ENCODE measurements at places on chromosomes 2 and 18.

GRCh38 chr18:6624271-6624660, 105.2 kb upstream of the ARHGAP28 start:
- no peak overlapping the region for H3K27ac ChIP-seq
- H3K36me3 ChIP-seq: no peaks in the 10 kb centered on the region
- no peak overlapping the region for H3K4me3 ChIP-seq
- no peaks in the 10 kb centered on the region for H3K4me1 ChIP-seq
- no peaks in the 10 kb centered on the region for H3K27me3 ChIP-seq

DNA sequence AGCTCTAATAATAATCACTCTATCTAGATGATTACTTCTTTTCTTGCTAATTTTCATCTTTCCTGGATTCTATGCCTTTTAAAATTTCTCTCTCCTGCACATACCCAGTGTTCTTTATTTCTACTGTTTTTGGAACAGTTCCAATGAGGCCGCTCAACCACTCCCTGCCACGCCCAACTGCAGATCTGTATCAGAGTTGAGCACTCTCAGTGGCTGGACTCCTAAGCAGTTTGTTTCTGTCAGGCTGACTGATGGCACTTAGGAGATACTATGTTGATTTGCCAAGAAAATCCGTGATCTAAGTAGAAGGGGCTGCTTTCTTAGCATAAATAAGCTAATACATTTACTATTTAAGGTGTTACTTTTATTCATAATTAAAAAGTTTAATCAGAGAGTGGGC, 192.8 kb downstream of the ARHGAP15 start:
- no peaks in the 10 kb centered on the region for H3K27me3 ChIP-seq
- peaks cover 50% of the 10 kb centered on the region for H3K36me3 ChIP-seq
- H3K4me3 ChIP-seq: no peak overlapping the region
- DNase-seq: no peak

GRCh38 chr2:121689356-121689755, 40.1 kb upstream of the CLASP1 start:
- H3K27me3 ChIP-seq: no peaks in the 10 kb centered on the region
- no peak for DNase-seq
- H3K27ac ChIP-seq: no peak overlapping the region
- H3K4me3 ChIP-seq: no peak overlapping the region
- no peaks in the 10 kb centered on the region for H3K36me3 ChIP-seq

DNA sequence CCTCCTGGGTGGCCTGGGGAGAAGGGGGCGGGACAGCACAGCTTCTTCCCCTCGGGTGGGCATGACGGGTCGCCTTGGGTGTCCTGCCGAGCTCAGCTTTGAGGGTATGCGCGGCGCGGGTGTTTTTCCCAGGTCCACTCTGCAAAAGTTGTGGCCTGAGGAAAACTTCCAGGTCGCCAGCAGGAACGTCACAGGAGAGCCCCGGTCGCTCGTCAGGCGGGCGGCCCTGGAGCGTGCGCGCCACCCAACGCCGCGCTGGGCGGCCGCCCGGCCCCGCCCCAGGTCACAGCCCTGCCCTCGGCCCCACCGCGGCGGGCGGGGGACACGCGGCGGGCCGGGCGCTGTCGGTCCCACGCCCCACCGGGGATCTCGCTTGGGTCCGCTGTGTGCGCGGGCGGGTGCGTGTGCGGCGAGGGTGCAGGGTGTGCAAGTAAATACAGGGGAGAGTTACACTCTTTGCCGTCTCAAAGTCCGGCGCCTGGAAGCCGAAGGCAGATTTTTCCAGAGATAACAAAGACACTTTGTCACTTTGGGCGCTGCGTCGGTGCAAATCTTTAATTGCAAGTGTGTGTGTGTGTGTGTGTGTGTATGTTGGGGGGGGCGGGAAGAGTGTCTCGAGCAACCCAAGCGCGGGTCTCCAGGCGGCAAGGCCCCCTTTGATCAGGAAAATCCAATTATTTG, 616 bp upstream of the SP5 start:
- DNase-seq: peak; percentile 9
- peaks cover 81% of the 10 kb centered on the region for H3K27me3 ChIP-seq
- peak overlapping the region; percentile 69 for H3K4me3 ChIP-seq
- no peak overlapping the region for H3K27ac ChIP-seq
- H3K4me1 ChIP-seq: peaks cover 33% of the 10 kb centered on the region
- peaks cover 3% of the 10 kb centered on the region for H3K36me3 ChIP-seq

GRCh38 chr2:7835693-7836680, 845.9 kb upstream of the ID2 start:
- no peak overlapping the region for H3K27ac ChIP-seq
- peak; percentile 12 for DNase-seq
- peaks cover 1% of the 10 kb centered on the region for H3K36me3 ChIP-seq

GRCh38 chr2:199258291-199258690, 199.4 kb downstream of the SATB2 start:
- H3K4me1 ChIP-seq: no peaks in the 10 kb centered on the region
- no peaks in the 10 kb centered on the region for H3K36me3 ChIP-seq
- H3K4me3 ChIP-seq: no peak overlapping the region
- no peaks in the 10 kb centered on the region for H3K27me3 ChIP-seq
